Right cardiac atrium (tissue), 5 donors: ENCODE measurements at places on chromosomes 5 and 9.
A peak's percentile ranks its signal among the peaks of the same experiment; 100 is the strongest.

DNA sequence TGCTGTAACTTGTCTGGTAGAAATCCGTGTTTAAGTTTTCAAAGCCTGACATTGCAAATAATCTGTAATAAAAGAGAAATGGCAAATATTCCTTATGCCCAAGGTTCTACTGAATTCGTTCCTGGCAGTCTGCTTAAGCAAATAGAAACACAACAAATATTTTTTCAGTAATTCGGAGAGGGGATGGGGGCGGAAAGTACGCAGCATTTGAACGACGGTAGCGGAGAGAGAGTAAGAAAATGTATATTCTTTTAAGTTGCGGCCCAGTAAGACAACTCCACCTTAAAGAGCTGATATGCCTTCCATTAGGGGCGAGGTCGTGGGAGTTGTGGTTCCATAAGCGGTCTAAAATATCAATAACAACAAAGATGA, 569 bp downstream of the YIPF5 start:
- DNase-seq, result no peak

GRCh38 chr5:1480217-1480616, 35.0 kb upstream of the SLC6A3 start:
- DNase-seq, result peak; percentile 81

DNA sequence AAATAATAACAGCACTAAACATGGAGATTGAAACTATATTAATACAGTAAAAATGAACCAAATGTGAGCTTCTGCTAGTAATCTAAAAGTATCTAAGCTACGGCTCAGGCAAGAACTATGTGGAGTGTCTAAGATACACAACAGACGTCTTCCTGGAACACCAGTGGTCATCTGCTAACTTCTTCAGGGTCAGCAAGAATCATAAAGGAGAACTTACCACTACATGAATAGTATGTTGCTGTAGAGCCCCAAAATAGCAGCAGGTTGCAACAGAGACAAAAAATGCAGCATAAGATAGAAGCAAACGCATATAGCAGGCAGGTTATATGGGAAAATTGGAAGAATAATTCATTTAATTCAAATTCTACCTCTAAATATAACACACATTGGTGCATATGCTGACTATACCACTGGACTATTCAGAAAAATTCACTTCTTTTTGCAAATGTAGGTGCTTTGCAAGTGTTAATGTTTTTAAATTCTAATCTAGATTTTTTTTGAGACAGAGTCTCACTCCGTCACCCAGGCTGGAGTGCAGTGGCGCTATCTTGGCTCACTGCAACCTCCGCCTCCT, 27.1 kb downstream of the DCTN4 start:
- no peak for DNase-seq

GRCh38 chr5:148482697-148483462, 99.1 kb downstream of the FBXO38 start:
- DNase-seq, result peak; percentile 71

- peak; percentile 82 for DNase-seq
Observed at GRCh38 chr9:134526584-134527477, 114.8 kb upstream of the COL5A1 start.

GRCh38 chr9:137293482-137294090, 8.5 kb downstream of the NRARP start:
- peak; percentile 22 for DNase-seq
